ENCODE measurements at places on chromosomes 4 and X.

DNA sequence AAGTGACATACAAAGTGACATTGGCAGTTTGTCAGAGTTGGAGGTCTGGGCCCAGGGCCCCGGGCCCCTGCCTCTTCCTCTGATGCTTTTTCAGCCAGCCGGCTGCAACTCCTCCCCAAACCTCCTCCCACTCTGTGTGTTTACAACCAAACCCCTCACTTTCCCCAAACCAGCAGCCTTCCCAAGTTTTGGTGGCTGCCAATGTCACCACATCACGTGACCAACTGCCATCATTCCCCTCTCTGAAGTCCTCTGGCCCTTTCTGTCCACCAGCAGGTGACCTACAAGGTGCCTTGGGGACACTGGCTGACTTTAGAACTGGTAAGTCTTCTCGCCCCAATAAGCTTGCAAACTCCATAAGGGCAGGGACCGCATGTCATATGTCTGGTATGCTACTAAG lies 357.7 kb downstream of the BCOR start:
- no peak for DNase-seq

DNA sequence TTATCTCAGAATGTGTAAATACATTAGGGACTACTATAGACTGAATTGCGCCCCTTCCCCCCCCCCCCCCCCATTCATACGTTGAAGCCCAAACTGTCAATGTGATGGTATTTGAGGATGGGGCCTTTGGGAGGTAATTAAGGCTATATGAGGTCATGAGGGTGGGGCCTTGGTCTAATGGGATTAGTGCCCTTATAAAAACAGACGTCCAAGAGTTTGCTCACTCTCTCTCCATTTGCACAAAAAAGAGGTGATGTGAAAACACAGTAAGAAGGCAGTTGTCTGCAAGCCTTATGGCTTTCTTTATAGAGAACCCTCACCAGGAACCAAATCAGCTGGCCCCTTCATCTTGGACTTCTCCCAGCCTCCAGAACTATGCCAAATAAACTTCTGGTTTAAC lies 15.3 kb downstream of the SPACA5 start:
- DNase-seq, result no peak

DNA sequence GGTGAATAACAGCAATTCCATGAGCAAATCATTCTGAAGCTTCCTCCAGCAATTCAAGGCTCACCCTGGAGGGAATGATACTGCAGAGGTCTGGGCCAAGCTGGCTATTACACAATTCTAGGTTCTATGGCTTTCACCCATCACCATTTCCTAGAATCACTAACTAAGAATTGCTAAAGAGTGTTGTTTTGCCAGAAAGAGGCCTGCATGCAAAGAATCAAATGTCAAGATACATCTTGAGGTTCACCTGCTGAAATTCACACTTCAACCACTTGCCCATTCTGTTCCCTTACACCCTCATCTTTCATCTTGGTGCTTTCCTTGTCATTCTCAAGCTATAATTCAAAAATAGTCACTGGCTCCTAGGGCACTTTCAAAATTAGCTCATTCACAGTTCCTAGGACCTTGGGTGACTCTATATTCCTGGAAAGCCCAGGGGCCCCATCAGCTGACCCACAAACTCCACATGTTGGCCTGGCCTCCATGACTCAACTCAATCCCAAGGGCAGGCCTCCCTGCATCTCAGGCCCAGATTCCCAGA lies 7.0 kb downstream of the APBB2 start:
- DNase-seq, result no peak

GRCh38 chrX:133922390-133922771 lies 63.0 kb downstream of the GPC3 start:
- DNase-seq, result no peak

GRCh38 chrX:12711435-12712040 lies 79.7 kb upstream of the PRPS2 start:
- no peak for DNase-seq

GRCh38 chr4:142840516-142841123 lies 5.5 kb downstream of the INPP4B start:
- no peak for DNase-seq

DNA sequence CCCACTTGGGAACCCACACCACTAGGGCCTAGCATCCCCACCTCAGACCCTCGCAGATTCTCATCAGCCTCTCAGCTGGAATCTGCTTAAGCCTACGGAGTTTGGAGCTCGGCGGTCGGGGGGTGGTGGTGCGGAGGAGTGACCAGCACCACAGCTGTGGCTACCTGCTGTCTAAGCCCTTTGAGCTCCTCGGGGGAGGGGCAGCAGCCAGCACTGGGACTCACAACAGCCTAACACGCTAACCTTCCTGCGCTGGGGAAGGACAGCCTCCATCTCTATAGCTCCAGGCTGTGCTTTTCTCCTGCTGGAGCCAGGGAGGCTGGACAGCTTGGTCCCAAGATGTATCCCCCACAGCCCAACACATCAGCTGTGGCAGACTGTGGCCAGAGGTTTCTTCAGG lies 281.5 kb downstream of the USP46 start:
- no peak for DNase-seq

- no peak for DNase-seq
Observed at GRCh38 chr4:35925806-35926205, 318.5 kb downstream of the ARAP2 start.

- DNase-seq, result no peak
Observed at GRCh38 chr4:145045180-145045579, 52.8 kb downstream of the ANAPC10 start.

- DNase-seq, result no peak
Observed at GRCh38 chrX:2889045-2889605, 40.0 kb downstream of the ARSD start.

DNA sequence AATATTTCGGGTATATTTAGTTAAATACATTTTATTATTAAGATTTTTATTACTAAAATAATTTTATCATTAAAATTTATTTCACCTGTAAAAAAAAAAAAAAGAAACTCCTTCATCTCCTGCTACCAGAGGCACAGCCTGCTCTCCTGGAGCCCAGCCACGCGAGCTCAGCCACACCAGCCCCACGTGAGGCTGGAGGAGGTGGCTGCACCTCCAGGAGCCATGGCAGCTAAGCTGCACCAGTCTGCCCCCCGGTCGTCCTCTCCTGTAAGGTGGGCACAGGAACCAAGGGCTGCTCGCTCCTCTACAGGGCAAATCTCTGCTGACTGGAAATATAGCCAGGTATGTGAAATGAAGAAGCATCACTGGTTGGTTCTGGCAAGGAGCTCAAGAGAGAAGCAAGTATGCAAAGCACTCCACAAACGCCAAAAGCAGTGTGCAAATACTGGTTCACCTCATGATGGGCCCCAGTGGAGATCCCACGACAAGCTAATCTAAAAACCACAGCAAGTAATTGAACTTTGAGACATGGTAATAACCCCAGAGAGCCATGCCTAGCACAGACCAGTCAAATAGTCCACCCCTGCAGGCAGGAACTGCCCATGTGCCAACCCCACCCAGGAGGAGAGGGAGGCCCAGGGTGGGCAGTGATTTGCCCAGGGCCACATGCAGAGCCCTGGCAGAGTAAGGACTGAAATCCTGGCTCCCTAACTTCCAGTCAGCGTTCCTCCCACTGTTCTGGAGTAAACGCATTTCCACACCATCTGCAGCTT lies 90.1 kb downstream of the WFS1 start:
- DNase-seq, result no peak

GRCh38 chr4:1038948-1039492 lies 27.6 kb downstream of the FGFRL1 start:
- no peak for DNase-seq

DNA sequence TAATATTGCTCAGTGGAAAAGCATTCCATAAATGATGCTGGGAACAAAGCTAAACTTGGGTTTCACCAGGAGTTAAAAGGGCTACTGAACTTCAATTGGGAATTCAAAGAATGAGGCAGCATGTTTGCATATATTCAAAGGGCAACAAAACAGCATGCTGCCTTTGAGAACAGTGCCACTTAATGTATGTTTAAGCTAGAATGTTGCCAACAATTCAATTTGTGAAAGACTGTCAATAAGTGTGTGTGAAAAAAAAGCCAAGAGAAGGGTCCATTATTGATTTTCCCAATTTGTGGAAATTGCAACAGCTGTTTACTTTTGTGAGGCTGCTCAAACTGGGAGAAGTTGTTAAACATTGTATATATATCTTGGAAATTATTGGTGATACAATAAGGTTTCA lies 701.9 kb upstream of the ACTRT1 start:
- peak; percentile 8 for DNase-seq

- no peak for DNase-seq
Observed at GRCh38 chr4:102868153-102868780, 525 bp upstream of the CISD2 start.

Data from NCI-H1417 treated with DMSO at 0.1 percent for 48 hours (cell line).